Activated CD4-positive, alpha-beta T cell treated with anti-CD3 and anti-CD28 coated beads for 36 hours (primary cell): ENCODE measurements at places on chromosomes 4 and X.
A peak's percentile ranks its signal among the peaks of the same experiment; 100 is the strongest.

DNA sequence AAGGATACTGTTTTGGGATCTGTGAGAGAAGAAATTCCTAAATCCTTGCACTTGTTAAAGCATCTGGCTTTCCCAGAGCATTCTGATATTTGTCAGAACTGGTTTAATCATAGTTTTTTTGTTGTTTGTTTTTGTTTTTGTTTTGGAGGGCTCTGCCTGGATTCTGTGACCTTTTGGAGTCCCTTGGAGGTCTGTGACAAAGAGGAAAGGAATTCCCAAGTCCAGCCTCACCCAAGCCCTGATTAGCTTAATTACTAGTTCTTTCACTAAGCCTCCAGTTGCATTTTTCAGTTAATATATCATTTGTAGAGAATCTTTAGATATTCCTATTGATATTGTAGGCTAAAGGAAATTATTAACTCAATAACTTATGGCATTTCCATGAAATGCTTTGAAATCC, 711 bp downstream of the ACE2 start:
- no peak for DNase-seq

DNA sequence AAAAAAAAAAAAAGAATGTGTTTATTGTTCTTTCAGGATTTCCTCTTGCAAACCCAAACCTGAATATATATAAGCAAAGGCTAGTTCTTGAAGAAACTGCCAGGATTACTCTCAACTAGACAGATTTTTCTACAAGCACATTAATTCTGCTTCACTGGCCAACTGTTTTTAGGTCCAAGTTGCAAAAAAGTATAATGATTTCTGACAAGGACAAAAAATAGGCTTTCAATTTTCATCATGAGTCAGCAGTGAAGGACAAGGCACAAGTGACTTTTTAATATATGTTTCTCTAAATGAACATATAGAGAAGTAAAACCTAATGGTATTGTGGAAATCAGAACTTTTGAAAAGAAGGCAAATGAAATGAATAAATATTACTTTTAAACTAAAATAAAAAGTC, 73.7 kb downstream of the ELOVL6 start:
- no peak for DNase-seq

GRCh38 chr4:151356510-151356909, 31.1 kb upstream of the SH3D19 start:
- DNase-seq, result no peak

DNA sequence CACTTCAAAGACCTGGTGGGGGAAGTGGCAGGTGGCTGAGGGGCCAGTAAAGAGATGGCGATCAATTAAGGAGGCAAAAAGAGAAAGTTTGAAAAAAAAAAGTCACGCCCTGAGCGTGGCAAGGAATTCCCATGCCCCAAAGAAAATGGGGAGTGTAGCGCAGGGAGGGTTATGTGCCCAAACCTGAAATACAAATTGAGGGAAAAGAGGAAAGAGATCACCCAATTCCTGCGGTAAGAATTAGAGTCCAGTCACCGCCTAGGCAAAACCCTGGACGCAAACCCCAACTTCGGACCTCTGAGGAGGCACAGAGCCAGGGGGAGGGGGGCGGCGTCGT, 595 bp downstream of the ENOX2 start:
- DNase-seq, result no peak

DNA sequence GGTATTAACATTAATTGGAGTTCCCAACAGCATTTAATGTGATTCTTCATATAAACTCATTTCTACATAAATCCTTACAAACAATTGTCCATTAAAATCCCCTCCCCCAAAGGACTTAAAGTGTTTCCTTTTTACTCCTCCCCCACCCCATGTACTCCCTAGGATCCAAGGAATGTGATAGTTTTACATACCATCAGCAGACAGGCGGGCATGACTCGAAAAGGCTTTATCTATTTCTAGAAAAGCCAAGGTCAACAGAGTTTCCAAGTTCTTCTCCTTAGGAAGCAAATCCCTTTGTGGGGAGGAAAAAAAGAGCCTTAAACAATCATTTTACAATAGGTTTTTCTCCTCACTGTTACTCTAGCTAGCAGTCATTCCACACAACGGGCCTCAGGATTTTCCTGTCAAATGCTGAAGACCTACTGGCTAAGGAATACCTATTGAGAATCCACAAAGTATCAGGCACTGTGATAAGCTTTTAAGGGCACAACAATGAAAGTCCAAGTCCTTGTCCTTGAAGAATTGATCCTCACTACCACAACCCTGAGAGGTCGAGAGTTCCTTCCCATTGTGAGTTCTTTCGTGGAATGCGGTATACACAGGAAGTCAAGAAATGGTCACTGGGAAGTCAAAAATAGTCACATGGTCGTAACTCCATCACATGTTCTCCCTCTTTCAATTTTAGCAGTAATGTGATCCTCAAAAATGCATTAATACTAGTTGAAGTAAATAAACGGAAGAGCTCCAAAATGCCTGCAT, 7.2 kb downstream of the PPM1K start:
- no peak for DNase-seq

DNA sequence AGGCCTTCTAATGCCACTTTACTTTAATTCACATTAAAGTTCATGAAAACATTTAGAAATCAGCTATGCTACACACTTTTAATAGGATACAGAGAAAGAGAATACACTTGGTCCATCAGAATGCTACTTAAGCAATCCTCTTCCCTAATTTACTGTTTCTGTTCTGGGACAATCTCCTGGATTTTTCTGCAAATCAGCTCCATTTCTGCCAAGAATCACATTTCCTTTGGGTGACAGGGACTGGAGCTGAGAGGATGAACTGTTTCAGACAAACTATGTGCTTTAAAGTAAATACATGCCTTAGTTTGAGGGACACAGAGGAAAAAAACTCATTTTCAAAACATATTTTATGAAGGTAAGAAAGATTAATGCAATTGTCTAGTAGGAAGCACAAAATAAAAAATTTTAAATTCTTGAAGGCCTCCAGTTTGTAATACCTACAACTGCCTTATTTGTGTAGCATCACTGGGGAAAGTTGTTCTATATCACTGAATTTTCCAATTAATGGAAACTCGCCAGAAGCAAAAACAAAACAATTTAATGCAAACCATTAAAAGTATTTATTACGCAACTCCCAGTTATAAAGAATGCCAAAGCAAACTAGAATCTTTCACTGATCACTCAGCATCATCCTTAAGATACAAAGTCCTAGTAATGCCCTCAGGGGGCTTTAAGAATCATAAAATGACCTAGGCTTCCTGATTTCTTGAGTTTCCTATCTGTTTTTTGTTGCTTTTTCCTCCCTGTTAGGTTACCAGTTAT, 36.3 kb downstream of the BCLAF3 start:
- no peak for DNase-seq

GRCh38 chr4:16705341-16705740, 193.1 kb downstream of the LDB2 start:
- DNase-seq, result no peak

DNA sequence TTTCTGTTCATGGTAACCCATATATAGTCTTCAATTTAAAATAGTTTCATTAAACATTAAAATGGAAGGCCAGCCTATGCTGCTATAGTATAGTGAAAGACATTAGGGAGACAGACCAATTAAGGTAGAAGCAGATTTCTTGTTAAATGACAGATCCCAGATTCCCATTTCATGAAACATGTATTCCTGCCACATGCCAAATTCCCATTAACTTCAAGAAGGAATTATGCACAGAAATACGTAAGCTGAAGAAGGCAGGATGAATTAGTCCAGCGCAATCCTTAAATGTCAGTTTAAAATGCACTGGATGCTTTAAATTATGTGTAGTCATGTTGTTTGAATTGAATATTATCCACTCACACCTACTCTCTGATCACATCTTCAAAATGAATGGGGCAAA, 424.9 kb downstream of the SH2D1A start:
- no peak for DNase-seq

- no peak for DNase-seq
These were observed at the start of gene PLAC1 for GRCh38 chrX:134658002-134658759. Gene PLAC1, minus strand, starts transcription at chrX:134658471. Its CDS starts 91,789 bp downstream, at chrX:134566682.

- DNase-seq, result no peak
These were observed 930.4 kb downstream of the DMD start for GRCh38 chrX:32280921-32281320.

- DNase-seq, result no peak
These were observed 103.5 kb downstream of the CLNK start for GRCh38 chr4:10581022-10581421.

- DNase-seq, result no peak
These were observed 22.6 kb upstream of the IGFBP7 start for GRCh38 chr4:57132743-57133137.

GRCh38 chrX:48589482-48590162, 7.7 kb upstream of the WDR13 start:
- no peak for DNase-seq

- DNase-seq, result peak; percentile 59
These were observed 27.3 kb upstream of the JADE1 start for GRCh38 chr4:128782076-128782715.

GRCh38 chr4:165677081-165677480, 196.0 kb upstream of the TLL1 start:
- DNase-seq, result no peak

DNA sequence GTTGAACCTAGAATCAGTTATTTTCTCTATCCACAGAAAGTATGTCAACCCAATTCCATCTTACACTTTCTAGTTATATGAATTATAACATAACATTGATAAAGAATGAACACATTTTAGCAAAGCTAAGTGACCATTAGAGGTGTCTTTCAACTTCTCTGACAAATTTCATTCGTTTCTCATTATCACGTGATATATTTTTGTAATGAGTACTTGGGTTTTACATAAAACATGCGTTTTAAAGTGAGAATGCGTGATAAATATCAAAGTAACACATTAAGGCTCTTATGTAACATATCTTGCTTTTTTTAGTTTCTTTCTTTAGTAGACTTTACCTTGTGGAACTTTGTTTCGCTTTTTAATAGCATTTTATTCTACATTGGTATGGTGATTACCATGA, 1715.1 kb upstream of the IGFBP7 start:
- DNase-seq, result no peak

DNA sequence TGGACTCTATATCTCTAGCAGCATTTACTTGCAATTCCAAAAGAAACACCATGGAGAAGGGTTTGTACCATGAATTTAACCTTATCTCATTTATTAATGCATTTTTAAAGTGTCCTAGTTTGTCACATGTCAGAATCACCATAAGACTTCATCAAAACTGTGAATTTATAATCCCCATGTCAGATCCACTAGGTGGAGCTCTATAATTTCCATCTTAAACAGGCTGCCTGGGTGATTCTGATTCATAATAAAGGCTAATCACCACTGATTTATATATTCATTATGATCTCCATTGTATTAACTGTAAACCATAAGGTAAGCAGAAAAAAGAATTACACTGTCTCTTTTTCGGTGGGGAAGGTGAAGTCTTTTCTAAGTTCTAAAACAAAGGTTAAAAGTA, 4.0 kb downstream of the TCEAL2 start:
- DNase-seq, result no peak

GRCh38 chr4:104971462-104971861, 175.2 kb upstream of the TET2 start:
- no peak for DNase-seq

GRCh38 chr4:153593161-153593560, 90.9 kb upstream of the TLR2 start:
- no peak for DNase-seq

- DNase-seq, result no peak
These were observed 188.3 kb downstream of the SH3BGRL start for GRCh38 chrX:81390237-81390636.

DNA sequence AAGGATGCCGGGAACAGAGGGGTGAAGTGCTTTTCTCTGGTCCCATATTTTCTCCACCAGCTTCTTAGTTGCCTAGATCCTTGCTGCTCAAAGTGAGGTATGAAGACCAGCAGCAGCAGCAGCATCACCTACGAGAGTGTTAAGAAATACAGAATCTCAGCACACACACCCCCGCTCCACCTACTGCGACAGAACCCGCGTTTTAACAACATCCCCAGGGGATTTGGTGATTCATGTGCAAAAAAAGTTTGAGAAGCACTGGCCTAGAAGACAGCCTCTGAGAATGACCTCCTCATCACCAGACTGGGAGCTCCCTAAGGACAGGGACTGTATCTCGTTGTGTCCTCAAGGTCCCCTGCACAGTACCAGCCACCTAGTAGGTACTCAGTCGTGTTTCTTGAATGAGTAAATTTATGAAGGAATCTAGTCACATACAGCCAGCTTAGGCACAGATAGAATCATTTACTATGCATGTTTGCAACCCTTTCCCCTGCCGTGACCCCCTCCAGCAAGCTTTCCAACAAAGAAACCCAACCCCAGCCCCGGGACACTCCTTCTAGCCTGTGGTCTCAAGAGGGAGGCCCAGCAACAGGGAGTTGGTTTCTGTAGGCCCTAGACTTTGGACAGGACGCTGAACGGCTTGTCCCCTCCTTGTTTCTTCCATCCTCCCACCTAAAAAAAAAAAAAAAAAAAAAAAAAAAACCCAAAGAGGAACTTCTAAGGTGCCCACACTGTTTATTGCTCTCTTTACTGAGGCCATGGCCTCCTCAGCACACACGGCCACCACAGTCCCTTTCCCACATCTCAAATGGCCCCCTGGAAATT, 21.5 kb downstream of the RTL5 start:
- DNase-seq, result no peak

GRCh38 chr4:64271601-64272081, 137.6 kb downstream of the TECRL start:
- DNase-seq, result no peak

DNA sequence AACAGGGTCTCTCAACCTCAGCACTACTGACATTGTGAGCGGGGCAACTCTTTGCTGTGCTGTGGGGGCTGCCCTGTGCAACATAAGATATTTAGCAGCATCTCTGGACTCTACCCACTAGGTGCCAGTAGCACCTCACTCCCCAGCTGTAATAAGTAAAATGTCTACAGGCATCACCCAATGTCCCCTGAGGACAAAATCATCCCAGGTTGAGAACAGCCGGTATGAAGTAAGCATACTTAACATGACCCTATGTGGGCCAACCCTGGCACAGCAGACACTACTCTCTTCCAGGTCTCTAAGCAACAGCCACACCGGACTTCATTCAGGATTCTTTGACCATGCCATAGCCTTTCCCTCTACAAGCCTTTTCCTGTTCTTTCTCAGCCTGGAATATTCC, 10.5 kb upstream of the MGST2 start:
- DNase-seq, result peak; percentile 55

DNA sequence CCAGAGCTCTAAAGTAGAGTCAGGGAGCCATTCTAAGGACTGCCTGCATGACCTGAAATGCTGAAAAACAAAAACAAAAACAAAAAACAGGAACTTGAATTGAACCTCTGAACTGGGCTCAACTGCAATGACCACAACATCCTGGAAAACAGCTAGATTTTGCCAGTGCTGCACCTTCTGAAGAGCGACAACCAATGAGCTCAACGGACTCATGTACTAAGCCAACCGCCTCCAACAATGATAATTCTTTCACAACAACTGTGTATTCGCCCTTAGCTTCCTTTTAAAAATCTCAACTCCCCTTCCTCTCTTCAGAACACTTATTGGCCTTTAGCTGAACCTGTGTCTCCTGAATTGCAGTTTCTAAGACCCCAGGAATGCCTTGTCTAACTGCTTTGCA, 69.8 kb downstream of the HAUS3 start:
- DNase-seq, result no peak

DNA sequence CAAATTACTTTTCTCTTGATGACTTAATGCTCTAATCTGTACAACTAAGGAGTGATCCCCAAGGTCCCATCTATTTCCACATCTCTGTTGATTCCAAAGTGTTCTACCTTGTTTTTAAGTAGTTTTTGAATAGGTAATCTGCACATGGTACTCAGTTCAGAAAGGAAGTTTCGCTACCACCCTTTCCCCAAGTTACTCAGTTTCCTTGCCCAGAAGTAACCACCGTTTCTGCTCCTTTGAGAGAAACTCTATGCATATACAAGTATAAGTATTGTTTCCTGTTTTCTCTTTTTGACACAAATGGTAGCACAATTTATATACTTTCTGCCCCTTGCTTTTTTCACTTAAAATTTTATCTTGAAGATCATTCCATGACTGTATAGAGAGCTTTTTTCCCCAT, 18.1 kb downstream of the TMEM154 start:
- DNase-seq, result no peak
